Activated CD4-positive, alpha-beta memory T cell treated with anti-CD3 and anti-CD28 coated beads for 36 hours (primary cell): ENCODE measurements at places on chromosomes 6 and 20. TPM values are rescaled to one million over a fixed set of nuclear protein-coding genes. Genes with fewer than 3 reads are reported as not detected.
A peak's percentile ranks its signal among the peaks of the same experiment; 100 is the strongest.

TCF19 gene
- total RNA-seq = 93.0 TPM

IMPG1 gene
- total RNA-seq = not detected

UST gene
- 4.9 TPM for total RNA-seq

ULBP3 gene
- total RNA-seq = not detected

CEBPB gene
- 53.3 TPM for total RNA-seq

- H3K36me3 ChIP-seq = no peaks in the 10 kb centered on the region
- H3K4me1 ChIP-seq = no peaks in the 10 kb centered on the region
- DNase-seq = no peak
- peaks cover 2% of the 10 kb centered on the region for H3K27me3 ChIP-seq
- no peak overlapping the region for H3K27ac ChIP-seq
- H3K4me3 ChIP-seq = no peak overlapping the region
Observed at GRCh38 chr20:18091623-18092022, 33.9 kb upstream of the OVOL2 start.

- peaks cover 8% of the 10 kb centered on the region for H3K27me3 ChIP-seq
- H3K36me3 ChIP-seq = no peaks in the 10 kb centered on the region
- H3K4me3 ChIP-seq = no peak overlapping the region
- H3K4me1 ChIP-seq = no peaks in the 10 kb centered on the region
Observed at GRCh38 chr20:48596334-48596898, 231.4 kb downstream of the PREX1 start.

- no peak for DNase-seq
- peaks cover 4% of the 10 kb centered on the region for H3K27me3 ChIP-seq
- no peak overlapping the region for H3K4me3 ChIP-seq
- H3K4me1 ChIP-seq = no peaks in the 10 kb centered on the region
- no peaks in the 10 kb centered on the region for H3K36me3 ChIP-seq
Observed at GRCh38 chr6:161429921-161430490, 156.1 kb upstream of the AGPAT4 start.

DNA sequence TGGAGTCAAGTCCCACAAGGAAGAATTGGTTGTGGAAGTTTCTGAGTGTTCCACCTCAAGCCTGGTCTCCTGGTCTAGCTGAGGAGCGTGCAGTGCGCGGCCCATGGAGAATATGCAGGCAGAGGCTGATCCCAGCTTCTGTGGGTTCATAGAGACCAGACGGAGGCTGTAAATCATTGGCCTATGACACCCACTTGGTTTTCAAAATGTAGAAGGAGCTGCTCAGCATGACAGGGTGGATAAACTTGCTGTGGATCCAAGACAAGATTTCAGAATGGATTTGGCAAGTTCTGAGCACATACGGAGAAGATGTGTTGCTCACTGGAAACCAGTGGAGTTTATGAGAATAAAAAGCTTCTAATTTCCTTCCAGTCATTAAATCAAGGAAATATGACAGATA is 744 bp downstream of the KIF25 start:
- H3K4me1 ChIP-seq = no peaks in the 10 kb centered on the region
- no peak for DNase-seq
- peaks cover 13% of the 10 kb centered on the region for H3K27me3 ChIP-seq
- H3K36me3 ChIP-seq = no peaks in the 10 kb centered on the region
- H3K4me3 ChIP-seq = no peak overlapping the region

DNA sequence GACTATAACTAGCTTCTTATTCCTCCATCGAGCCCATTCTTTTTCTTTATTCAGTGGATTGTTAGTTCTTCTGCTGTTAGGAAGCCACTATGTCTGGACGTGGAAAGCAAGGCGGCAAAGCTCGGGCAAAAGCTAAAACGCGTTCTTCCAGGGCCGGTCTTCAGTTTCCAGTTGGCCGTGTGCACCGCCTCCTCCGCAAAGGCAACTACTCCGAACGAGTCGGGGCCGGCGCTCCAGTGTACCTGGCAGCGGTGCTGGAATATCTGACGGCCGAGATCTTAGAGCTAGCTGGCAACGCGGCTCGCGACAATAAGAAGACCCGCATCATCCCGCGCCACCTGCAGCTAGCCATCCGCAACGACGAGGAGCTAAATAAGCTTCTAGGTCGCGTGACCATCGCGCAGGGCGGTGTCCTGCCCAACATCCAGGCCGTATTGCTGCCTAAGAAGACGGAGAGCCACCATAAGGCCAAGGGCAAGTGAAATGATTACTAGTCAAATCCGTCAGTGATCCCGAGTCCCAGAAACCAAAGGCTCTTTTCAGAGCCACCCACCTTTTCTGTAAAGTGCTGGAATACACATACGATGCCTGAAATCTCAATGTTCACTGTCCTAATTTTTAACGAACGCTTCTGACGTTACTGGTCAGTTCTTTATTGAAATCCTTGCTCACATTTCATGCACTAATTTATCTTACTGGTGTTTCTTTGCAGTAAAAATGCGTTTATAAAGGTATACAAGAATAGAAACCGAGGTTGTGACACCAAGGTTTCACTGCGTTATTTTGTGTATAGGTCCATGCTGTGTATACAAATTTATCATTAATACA is 129.9 kb downstream of the HFE start:
- no peak overlapping the region for H3K27ac ChIP-seq
- H3K36me3 ChIP-seq = no peaks in the 10 kb centered on the region
- H3K4me3 ChIP-seq = no peak overlapping the region
- DNase-seq = peak; percentile 89
- no peaks in the 10 kb centered on the region for H3K27me3 ChIP-seq

GRCh38 chr6:164098857-164099267 is 684.3 kb downstream of the QKI start:
- H3K27ac ChIP-seq = no peak overlapping the region
- no peak for DNase-seq
- H3K36me3 ChIP-seq = no peaks in the 10 kb centered on the region
- no peak overlapping the region for H3K4me3 ChIP-seq
- H3K4me1 ChIP-seq = no peaks in the 10 kb centered on the region

DNA sequence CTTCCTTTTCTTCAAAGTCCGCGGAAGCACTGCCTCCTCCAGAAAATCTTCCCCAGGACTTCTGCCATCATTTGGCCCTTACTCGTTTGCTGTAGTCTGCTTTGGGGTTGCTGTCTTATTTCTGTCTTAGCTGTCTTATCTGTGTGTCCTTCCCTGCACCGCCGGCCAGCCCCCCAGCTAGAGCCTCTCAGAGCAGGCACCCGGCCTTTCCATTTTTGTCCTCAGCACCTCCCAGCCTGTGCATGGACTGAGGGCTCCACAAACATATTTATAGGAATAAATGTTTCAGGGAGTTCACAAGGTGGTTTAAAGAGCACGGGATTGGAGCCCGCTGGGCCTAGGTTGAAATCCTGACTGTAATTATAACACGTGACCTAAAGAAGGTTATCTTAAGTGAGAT is 8.1 kb downstream of the GLP1R start:
- H3K27ac ChIP-seq = no peak overlapping the region
- no peaks in the 10 kb centered on the region for H3K36me3 ChIP-seq
- no peak for DNase-seq
- H3K4me3 ChIP-seq = no peak overlapping the region
